ENCODE measurements at places on chromosomes 16 and 17.

GRCh38 chr16:67456391-67457081 lies 24.4 kb downstream of the ATP6V0D1 start:
- DNase-seq = no peak

DNA sequence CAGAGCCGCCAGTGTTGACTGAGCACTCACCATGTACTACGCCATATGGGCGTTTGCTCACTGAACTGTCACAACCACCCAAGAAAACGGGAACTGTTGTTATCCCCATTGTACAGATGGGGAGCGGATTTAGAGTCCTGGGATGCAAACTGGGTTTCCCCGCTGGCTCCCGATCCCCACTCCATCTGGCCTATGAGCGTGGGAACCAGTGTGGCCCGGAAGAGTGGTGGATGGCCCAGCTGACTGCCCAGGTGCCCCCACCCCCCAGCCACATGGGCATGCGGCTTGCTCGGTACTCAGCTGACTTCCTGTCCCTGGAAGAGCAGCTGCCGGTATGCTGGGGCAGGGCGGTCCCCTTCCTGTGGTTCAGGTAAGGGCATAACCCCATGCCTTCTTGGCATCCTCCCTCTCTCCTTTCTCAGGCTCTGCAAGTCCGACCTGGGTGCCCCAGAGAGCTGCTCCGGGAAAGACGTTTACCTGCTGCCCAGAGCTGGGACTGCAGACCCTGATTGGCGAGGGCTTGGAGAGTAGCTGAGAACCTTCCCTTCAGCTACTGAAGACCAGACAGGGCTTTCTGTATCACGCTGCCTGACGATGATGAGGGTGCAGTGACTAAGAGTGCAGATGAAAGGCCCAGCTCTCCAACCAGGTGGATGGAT lies 16.2 kb downstream of the SOCS3 start:
- DNase-seq = peak; percentile 76

DNA sequence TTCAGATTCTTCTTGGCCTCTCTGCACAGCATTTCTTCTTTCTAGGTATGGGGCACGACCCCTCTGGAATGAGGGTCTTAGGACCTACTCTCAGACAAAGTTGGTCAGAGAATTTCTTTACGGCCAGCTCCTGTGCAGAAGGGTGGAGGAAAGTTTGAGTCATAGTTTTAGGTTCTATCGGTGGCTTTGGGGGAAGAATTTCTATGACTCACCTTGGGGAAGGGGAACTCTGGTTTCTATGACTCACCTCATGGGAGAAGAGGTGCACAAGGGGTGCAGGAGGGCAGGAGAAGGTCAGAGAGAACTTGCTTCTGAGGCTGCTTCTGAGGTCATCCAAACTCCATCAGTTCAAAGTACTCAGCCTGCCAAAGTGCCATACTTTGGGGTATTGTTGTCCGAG lies 2.5 kb upstream of the ABCC12 start:
- peak; percentile 29 for DNase-seq

DNA sequence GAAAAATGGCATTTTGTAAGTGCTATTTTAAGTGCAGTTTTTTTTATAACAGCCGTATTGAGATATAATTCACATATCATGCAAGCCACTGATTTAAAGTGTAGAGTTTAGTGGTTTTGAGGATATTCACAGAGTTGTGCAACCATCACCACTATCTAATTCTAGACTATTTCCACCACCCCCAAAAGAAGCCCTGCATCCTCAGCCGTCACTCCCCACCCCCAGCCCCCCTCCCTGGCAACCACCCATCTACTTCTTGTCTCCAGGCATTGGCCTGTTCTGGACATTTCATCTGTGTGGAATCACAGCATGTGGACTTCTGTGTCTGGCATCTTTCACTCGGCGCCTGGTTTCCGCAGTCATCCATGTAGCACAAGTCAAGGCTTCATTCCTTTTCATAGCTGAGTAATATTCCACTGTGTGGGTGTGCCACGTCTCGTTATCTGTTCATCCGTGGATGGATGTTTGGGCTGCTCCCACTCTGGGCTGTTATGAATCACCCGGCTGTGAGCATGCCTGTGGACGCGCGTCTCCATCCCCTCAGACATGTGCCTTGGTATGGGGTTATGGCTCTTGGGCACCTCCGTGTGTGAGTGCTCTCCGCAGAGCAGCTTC lies 138.4 kb upstream of the CIBAR2 start:
- no peak for DNase-seq

GRCh38 chr16:51665436-51665998 lies 514.4 kb upstream of the SALL1 start:
- DNase-seq = no peak

GRCh38 chr16:4529085-4530060 lies 9.2 kb downstream of the CDIP1 start:
- DNase-seq = no peak

GRCh38 chr16:75108792-75109731 lies 7.5 kb downstream of the LDHD start:
- DNase-seq = peak; percentile 72

DNA sequence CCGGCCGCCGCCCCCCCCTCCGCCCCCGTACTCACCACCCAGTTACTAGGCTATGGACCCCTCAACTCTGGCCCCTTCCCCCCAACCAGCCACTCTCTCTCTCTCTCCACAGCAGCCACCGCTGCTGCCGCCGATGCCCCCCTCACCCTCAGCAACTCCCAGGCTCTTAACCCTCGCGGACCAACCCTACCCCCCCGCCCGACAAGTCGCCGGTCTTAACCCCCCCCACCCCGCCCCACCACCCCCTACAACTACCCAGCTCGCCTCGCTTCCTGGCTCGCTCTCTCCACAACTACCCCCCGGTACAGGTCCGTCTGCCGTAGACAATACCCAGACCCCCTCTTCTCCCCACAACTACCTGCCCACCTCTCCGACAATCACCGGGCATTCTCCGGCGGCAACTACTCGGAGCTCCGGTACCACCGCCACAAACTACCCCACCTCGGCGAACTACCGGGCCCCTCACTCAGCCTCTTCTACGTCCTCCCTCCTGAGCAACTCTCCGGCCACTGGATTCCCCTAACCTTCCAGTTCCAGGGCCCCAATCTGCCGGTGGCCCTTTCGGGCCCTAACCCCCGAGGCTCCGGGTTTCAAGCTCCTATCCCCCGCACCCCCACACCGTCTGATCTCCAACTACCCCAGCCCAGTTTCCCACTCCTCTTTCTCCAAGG lies 702 bp downstream of the PHF23 start:
- no peak for DNase-seq

DNA sequence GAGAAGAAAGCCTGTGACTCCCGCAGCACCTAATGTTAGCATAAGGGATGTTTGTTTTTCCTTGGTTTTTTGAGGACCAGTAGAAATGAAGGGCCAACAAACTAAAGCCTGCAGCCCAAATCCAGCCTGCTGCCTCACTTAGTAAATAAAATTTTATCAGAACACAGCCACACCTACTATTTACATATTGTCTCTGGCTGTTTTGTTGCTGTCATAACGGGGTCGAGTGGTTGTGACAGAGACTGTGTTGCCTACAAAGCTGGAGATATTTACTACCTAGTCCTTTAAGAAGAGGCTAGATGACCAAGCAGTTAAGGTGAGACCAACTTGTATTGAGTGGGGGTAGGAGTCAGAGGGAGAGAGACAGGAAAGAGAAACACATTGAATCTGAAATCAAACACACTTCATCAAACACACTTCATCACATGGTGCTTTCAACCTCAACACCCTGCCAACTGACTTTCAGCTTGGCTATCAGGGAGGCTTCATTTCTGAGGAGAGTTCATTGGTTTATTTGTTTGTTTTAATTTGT lies 546.3 kb upstream of the CDH11 start:
- no peak for DNase-seq

GRCh38 chr17:74443516-74444296 lies 11.8 kb downstream of the GPRC5C start:
- DNase-seq = no peak

- peak; percentile 36 for DNase-seq
Observed at GRCh38 chr16:72066747-72067146, 3.7 kb downstream of the HPR start.

DNA sequence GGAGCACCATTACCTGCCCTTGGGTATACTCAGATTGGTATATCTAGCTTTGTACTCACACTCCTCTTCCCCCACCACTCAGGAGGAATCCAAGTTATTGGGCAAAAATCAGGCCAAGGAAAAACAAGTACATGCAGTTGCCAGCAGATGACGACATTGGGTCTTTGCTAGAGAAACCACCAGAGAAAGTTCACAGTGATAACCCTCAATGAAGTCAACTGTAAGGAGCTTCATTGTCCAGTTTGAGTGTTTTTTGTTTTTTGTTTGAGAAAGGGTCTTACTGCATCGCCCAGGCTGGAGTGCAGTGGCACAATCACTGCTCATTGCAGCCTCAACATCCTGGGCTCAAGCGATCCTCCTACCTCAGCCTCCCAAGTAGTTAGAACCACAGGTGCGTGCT lies 34.6 kb upstream of the TOX3 start:
- DNase-seq = no peak

DNA sequence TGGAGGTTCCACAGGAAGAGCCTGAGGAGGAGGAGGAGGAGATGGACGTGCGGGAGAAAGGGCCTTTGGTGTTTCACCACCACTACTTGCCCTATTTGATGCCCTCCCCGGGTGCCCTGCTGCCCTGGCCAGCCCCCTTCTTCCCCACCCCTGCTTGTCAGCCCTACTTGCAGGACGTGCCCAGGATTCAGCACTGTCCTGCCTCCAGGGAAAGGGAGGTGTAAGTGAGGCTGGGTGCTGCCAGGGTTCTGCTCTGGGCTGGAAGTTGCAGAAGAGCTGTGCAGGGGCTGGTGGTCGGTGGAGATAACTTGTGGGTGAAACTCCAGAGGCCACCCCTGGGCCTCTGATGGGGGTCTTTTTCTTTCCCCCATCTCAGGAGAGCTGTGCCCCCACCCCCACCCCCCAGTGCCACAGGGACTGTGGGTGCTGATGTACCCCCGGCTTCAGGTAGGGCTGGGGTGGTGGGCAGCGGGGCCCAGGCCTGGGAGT lies 3.0 kb downstream of the PRR29 start:
- DNase-seq = no peak

- no peak for DNase-seq
Observed at GRCh38 chr16:49466881-49467280, 93.3 kb downstream of the C16orf78 start.

- DNase-seq = peak; percentile 43
Observed at GRCh38 chr16:66511602-66512271, 38.2 kb downstream of the TK2 start.

DNA sequence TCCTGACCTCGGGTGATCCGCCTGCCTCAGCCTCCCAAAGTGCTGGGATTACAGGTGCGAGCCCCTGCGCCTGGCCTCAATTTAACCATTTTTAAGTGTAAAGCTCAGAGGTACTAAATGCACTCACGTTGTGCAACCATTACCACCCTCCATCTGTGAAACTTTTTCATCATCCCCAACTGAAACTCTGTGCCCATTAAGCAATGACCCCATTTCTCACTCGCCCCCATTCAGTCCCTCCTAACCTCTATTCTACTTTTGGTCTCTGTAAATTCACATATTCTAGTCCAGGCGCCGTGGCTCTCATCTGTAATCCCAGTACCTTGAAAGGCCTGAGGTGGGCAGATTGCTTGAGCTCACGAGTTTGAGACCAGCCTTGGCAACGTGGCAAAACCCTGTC lies 8.3 kb upstream of the SPNS3 start:
- DNase-seq = no peak

DNA sequence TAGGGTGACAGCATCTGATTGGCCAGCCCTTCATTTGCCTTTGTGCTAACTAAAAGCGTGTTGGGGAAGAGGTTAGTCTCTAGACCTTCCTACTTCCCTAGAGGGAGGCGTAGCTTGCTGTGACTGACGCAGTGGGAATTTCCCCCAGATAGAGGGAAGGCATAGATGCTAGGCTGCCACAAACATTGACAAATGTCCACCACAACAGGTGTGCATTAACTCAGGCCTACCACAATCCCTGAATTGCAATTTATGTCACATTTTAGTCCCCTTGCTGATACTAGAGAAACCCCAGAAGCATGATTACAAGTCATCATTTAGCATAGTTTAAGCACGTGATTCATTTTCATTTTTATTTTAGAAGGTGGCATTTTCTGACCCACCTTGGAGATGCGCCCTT lies 76.3 kb upstream of the WSB1 start:
- peak; percentile 96 for DNase-seq

GRCh38 chr17:5631958-5632590 lies 47.8 kb upstream of the NLRP1 start:
- no peak for DNase-seq

GRCh38 chr17:2123375-2124251 lies 68.7 kb downstream of the HIC1 start:
- peak; percentile 83 for DNase-seq

DNA sequence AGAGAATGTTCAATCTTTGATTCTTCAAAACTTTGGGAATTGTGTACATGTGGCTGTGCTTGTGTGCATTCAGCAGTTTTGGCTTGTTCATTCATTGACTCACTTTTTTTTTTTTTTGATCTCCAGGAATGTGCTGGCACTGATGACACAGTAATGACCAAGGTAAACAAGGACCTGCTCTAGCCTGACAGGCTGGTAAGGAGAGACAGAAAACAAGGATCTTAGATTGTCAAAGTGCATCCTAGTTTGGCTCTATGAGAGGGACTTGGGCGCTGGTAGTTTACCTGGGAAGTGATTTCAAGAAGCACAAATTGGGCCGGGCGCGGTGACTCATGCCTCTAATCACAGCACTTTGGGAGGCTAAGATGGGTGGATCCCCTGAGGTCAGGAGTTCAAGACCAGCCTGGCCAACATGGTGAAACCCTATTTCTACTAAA lies 233.1 kb upstream of the WSCD1 start:
- no peak for DNase-seq

DNA sequence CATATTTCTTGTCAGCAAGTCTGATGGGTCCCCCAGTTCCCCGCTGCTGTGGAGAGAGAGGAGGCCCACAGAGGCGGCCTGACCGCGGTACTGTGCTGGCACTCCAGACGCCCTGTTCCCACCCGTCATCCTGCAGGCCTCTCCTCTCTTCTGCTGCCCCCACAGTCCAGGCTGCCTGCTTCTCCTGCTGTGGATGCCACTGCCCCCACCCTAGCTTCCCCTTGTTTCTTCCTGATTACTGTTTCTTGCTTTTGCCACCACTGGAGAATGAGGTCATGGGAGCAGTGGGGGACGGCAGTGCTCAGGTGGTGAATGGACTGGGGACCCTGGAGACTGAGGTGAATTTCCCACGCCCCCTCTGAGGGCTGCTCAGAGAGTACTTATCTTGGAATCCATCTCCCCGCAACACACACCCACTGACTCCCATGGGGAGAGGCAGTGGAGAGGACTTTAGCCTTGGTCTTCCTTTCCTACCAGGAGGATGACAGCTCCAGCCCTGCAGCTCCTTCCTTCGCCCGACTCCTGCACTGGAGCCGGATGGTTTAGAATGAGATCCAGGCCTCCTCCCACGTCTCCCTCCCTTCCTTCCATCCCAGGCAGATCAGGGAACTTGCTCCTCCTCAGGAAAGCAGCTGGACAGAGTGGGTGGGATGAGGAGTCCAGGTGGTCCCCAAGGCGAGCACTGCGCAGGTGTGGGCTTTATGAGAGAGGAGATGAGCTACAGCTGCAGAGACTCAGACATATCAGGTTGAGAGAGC lies 60.4 kb downstream of the PLXDC1 start:
- no peak for DNase-seq
